Central memory CD8-positive, alpha-beta T cell (primary cell): ENCODE measurements at places on chromosomes 12 and 14.

DNA sequence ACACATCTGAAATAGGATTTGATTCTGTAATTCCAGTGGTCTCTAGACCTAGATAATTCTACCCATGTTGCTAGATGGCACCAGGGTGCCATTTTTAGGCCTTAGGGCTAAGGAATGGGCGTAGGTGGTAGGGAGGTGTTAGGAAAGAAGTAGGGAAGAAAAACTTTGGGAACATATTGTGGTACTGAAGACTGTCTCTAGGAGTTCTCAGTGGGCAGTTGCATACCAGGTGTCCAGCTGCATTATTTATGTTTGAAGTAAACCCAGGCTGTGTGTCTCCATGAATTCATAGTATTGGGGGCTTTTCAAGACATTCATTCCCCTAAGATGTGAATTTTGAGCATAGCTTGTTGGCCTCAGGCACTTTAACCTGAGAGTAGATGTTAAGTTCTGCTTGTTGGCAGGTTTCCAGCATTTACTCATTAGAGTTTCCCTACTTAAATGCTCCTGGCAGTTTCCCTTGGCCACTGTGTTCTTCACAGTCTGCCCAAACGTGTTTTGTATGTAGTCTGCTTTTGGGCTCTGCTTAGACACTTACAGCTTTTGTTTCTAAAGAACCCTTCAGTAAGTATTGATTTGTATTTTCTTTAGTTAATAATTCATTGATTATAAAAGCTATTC is 31.5 kb upstream of the CCT2 start:
- peaks cover 3% of the 10 kb centered on the region for H3K36me3 ChIP-seq
- H3K27me3 ChIP-seq: no peaks in the 10 kb centered on the region
- H3K27ac ChIP-seq: no peak overlapping the region
- no peak for DNase-seq

DNA sequence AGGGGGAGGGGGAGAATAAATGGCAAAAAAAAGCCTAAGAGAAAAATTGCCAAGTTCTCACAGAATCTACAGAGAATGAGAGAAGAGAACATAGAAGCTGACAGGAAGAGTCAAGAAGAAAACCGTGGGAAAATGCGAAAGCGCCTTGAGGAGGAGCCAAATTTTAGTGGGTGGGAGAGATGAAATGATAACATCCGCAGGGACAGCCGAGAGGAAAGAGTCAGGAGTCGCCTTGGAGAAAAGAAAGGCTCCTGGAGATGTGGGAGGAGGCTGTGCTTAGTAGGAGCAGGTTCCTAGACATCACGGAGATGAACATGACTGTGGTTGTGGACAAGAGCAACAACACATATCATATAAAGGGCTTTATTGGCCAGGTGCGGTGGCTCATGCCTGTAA is 49.4 kb downstream of the PHLDA1 start:
- H3K36me3 ChIP-seq: peaks cover 5% of the 10 kb centered on the region
- H3K4me1 ChIP-seq: peaks cover 40% of the 10 kb centered on the region
- no peak overlapping the region for H3K4me3 ChIP-seq
- no peak overlapping the region for H3K27ac ChIP-seq
- H3K27me3 ChIP-seq: no peaks in the 10 kb centered on the region

DNA sequence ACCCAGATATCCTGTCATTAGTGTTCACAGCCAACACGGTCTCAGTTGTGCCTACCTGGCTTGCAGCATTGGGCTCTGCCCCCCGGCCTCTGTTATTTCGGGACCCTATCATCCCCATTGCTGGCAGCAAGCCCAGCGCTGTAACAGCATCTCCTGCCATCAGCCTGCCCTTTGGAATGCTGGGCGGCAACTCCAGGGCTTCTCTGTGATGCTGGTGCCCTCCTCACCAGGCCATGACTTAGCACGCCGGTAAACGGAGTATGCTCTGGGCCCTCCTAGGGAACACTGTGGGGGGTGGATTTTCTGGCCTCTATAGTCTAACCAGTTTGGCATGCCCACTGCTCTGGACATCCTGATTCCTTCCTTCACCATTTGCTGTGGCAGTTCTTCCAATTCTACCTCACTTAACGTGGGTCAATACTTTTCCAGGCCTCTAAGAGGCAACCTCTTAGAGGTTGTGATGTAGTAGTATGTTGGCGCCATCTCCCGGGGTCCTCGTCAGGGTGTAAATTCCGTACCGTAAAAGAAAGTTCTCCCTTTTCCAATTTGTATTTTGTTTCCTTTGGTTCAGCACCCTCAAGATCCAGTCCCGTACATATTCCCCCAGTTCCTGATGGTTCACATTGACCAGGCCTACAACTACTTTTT is 80.0 kb downstream of the SINHCAF start:
- H3K27me3 ChIP-seq: peaks cover 11% of the 10 kb centered on the region
- H3K27ac ChIP-seq: no peak overlapping the region
- H3K4me1 ChIP-seq: no peaks in the 10 kb centered on the region
- DNase-seq: no peak
- no peak overlapping the region for H3K4me3 ChIP-seq

GRCh38 chr14:79432640-79433039 is 778.7 kb downstream of the DIO2 start:
- no peak overlapping the region for H3K4me3 ChIP-seq
- H3K4me1 ChIP-seq: no peaks in the 10 kb centered on the region
- H3K27ac ChIP-seq: no peak overlapping the region
- no peaks in the 10 kb centered on the region for H3K36me3 ChIP-seq
- H3K27me3 ChIP-seq: no peaks in the 10 kb centered on the region

DNA sequence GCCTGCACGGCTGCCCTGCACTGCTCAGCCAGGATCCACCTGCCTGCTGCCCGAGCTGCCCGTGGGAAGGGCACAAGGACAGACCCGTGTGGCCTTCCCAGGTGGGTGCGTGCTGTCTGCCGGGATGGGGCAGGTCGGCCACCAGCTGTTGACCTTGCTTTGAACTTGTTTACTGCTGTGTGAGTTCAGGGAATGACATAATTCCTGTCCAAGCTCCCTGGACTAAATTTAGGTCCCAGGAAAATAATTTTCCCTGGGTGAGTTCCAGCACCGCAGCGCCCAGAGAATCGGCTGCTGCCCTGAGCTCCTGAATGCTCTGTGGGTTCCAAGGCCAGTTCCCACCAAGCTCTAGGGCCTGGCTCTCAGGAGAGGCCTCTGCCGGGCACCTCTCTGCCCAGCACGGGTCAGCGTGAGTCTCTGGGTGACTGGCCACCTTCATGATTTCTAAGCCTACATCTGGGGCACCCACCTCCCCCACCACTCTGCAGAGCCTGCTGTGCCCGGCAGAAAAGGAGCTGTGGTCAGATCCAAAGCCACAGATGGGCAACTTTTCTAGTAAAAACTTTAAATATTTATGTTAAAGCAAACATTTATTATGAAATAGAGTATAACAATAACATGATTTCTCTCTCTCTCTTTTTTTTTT is 27.2 kb upstream of the MLXIP start:
- H3K36me3 ChIP-seq: peaks cover 2% of the 10 kb centered on the region
- H3K27ac ChIP-seq: no peak overlapping the region
- no peak for DNase-seq
- no peaks in the 10 kb centered on the region for H3K27me3 ChIP-seq
- no peak overlapping the region for H3K4me3 ChIP-seq
- H3K4me1 ChIP-seq: no peaks in the 10 kb centered on the region

- no peak for DNase-seq
- no peaks in the 10 kb centered on the region for H3K27me3 ChIP-seq
- no peak overlapping the region for H3K4me3 ChIP-seq
- peaks cover 28% of the 10 kb centered on the region for H3K4me1 ChIP-seq
Measured at GRCh38 chr12:48946205-48946604, 11.1 kb downstream of the ARF3 start.

DNA sequence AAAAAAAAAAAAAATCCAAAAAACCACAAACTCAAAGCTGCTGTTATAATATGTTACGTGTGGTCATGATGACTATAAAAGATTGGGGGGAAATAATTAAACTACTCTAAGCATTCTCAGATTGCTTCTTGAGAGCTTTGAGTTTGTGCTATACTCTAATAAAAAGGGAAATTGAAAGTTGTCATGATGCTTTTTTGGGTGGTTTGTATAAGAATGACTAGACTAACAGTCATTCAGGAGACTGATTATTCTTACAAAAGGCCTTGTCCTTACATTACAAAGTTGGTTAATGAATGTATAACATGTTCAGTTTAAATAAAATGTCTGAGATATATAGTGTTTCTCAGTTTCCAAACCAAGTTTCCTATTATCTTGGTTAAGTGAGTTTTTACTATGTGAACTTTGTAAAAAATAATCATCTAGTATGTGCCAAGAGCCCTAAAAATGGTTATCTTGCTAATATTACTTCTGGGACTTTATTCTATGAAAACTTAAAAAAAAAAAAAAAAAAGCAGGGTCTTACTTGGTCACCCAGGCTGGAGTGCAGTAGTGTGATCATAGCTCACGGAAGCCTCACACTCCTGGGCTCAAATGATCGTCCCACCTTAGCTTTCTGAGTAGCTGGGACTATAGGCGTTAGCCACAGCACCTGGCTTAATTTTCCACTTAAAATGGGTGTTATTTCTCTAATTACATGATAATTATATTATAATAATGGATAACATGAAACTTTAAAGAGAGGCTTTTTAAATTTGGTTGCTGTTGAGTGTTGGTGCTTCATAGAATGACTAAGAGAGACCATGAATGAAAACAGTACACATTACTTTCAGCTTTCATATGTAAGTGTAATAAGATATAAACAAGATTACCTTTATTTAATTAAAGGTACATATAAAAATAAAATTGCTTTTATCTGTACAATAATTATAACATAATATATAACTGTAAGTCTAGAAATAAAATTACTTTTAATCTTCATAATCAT is 459.6 kb upstream of the RGS6 start:
- peaks cover 1% of the 10 kb centered on the region for H3K36me3 ChIP-seq
- DNase-seq: no peak
- no peaks in the 10 kb centered on the region for H3K27me3 ChIP-seq

DNA sequence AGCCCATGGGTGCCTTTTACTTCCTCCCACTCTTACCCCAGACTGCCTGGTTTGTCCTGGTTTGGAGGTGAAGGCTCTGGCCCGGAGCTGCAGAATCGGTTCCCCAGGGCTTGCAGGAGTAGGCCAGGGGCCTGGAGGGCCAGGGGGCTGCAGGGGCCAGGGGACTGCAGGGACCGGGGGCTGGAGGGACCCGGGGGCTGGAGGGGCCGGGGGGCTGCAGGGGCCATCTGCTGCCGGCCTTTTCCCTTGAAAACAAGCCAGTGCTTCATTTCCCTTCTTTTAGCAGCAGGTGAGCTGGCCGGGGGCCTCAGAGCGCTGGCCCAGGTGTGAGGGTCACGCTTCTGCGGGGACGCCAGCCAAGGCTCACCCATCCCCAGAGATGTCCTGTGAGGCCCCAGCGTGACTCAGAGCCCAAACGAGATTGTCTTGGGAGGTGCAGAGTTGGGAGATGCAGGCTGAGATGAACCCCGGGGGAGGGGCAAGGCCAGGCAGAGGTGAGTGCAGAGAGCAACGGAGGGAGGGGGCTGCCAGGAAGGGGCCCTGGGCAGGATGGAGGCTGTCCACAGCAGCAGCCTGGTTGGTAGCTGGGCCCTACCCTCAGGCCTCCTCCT is 154.9 kb downstream of the KIF26A start:
- H3K36me3 ChIP-seq: peaks cover 3% of the 10 kb centered on the region
- no peak for DNase-seq
- no peaks in the 10 kb centered on the region for H3K4me1 ChIP-seq

DNA sequence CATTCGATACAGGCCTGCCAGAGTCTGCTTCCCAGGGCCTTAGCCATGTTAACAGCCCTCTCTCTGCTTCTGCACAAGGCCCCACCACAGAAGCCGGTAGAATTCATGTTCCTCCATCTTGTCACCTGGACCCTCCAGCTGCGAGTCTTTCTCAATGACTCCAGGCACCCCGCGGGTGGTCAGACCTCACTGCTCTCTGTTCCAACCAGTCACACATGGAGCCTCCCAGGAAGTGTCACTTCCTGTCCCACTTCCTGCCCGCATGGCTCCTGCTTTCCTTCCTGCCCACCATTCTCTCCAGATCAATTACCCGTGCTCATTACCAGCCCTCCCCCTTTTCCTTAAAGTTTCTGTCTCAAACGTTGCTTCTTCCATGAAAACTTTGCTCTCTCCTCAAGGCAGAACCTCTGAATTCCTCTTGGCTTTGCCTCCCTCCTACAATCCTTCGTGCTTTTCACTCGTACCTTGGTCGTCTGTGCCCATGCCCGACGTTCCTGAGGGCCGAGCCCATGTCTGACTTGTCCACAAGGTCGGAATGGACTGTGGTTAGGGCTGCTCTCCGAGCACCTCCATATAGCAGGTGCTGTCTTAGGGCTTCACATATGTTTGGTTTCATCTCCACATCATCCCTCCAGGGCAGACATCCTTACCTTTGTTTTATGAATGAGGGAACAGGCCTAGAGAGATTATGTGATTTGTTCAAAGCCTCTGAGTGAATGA is 172.1 kb downstream of the TSPAN9 start:
- H3K27ac ChIP-seq: no peak overlapping the region
- H3K27me3 ChIP-seq: peaks cover 20% of the 10 kb centered on the region
- H3K4me1 ChIP-seq: peaks cover 6% of the 10 kb centered on the region
- DNase-seq: no peak
- no peak overlapping the region for H3K4me3 ChIP-seq

GRCh38 chr12:126247936-126248335 is 1182.7 kb downstream of the AACS start:
- no peak overlapping the region for H3K4me3 ChIP-seq
- H3K36me3 ChIP-seq: no peaks in the 10 kb centered on the region
- DNase-seq: no peak
- no peaks in the 10 kb centered on the region for H3K27me3 ChIP-seq

GRCh38 chr12:30732954-30733637 is 21.7 kb downstream of the CAPRIN2 start:
- no peaks in the 10 kb centered on the region for H3K27me3 ChIP-seq
- H3K27ac ChIP-seq: no peak overlapping the region
- no peak for DNase-seq
- H3K4me3 ChIP-seq: no peak overlapping the region
- H3K4me1 ChIP-seq: peaks cover 10% of the 10 kb centered on the region
